ENCODE measurements at places on chromosomes 11 and 22. TPM values are rescaled to one million over a fixed set of nuclear protein-coding genes. Genes with fewer than 3 reads are reported as not detected.

DNA sequence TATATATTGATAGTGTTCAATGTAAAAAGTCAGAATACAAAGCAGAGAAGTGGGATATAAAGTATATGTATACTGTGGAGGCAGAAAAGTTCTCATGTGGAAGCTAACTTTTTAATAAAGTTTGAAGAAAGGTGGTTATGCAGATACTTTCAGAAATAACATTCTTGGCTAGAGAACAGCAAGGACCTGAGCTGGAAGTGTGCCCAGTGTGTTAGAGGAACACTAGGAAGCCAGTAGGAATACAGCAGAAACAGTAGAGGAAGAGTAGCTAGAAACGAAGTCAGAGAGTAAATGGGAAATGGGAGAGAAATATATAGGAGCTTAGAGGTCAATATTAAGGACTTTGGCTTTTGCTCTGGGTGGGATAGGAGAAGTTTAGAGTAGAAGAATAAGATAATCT is 464.9 kb upstream of the CCDC90B start:
- DNase-seq: no peak

OR51E2 gene
- 0.19 TPM for total RNA-seq

GRCh38 chr22:48558016-48558415 is 1269.7 kb downstream of the BRD1 start:
- DNase-seq: no peak

PGA4 gene
- 9.9 TPM for total RNA-seq

GRCh38 chr22:29359469-29359868 is 28.9 kb downstream of the AP1B1 start:
- DNase-seq: no peak

- DNase-seq: no peak
Observed at GRCh38 chr11:131160846-131161245, 209.6 kb upstream of the NTM start.

- no peak for DNase-seq
Observed at GRCh38 chr22:19577422-19577966, 53.3 kb upstream of the CLDN5 start.

Data from omental fat pad (tissue), 4 donors.